CD4-positive, alpha-beta T cell treated with Interleukin-6 at 100 ng/mL for 8 hours (primary cell): ENCODE measurements at places on chromosomes 3 and 15.

GRCh38 chr15:101420232-101420631, 69.3 kb downstream of the PCSK6 start:
- DNase-seq = no peak

DNA sequence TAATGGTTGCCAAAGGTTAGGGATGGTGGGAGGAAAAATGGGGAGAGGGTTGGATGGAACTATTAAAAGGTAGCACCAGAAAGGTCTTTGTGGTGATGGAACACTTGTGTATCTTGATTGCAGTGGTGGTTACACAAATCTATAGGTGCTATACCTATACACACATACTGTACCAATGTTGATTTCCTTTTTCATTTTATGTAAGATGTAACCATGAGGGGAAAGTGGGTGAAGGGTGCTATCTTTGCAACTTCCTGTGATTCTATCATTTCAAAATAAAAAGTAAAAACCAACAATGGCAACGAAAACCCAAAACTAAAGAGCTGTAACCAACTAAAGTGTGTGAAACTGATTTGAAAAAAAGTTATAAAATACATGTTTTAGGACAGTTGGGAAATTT, 761 bp upstream of the ZNF35 start:
- no peak for DNase-seq

DNA sequence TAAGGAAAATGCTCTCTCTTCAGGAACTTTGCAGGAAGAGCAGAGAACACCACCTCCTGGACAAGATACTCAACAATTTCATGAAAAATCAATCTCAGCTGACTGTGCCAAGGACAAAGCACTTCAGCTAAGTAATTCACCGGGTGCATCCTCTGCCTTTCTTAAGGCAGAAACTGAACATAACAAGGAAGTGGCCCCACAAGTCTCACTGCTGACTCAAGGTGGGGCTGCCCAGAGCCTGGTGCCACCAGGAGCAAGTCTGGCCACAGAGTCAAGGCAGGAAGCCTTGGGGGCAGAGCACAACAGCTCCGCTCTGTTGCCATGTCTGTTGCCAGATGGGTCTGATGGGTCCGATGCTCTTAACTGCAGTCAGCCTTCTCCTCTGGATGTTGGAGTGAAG, 200.5 kb downstream of the AKAP13 start:
- peak; percentile 57 for DNase-seq

DNA sequence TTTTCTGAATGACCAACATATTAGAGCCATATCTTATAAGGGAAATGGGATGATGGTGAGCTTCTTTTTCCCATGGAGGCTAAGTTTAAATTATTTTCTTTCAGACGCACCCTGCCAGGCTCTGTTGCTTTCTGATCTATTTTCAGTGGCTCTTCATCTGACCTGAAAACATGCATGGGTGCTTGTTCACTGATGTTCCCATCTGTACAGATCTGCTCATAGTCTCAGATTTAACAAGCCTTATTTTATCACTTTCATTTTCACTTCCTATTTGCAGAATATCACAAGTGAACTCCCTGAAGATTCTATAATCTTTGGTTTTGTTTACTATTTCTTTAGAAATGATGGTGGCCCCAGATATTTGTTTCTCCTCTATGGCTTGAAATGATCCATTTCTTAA, 31.1 kb upstream of the SUCLG2 start:
- peak; percentile 4 for DNase-seq

GRCh38 chr3:104632947-104633346, 733.8 kb upstream of the ALCAM start:
- no peak for DNase-seq

GRCh38 chr3:94735354-94735753, 672.5 kb downstream of the NSUN3 start:
- DNase-seq = no peak
